ENCODE measurements at places on chromosomes 6 and 20.

- no peak for DNase-seq
Measured at GRCh38 chr20:42191140-42191860, 573.1 kb upstream of the CHD6 start.

GRCh38 chr20:478949-479429, 16.7 kb upstream of the TBC1D20 start:
- DNase-seq, result peak; percentile 53

- DNase-seq, result no peak
Measured at GRCh38 chr20:36306553-36307411, 643 bp downstream of the DLGAP4 start.

DNA sequence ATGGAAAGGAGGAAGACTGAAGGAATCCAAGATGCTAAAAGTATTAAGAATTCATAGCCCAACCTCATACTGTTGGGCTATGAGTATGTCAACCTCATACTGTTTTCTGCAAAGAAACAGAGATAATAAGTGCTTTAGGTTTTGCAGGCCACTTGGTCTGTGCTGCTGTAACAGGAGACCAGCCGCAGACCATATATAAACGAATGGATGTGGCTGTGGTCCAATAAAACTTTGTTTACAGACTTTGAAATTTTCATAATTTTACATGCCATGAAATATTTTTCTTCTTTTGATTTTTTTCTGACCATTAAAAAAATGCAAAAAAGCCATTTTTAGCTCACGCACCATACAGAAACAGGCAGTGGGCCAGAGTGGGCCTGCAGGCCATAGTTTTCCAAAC, 13.7 kb upstream of the THBD start:
- DNase-seq, result no peak

GRCh38 chr6:164010441-164011103, 596.1 kb downstream of the QKI start:
- DNase-seq, result peak; percentile 26

- no peak for DNase-seq
Measured at GRCh38 chr6:3900744-3901336, 51.7 kb downstream of the FAM50B start.

- no peak for DNase-seq
Measured at GRCh38 chr6:110044096-110044495, 66.0 kb downstream of the GPR6 start.

DNA sequence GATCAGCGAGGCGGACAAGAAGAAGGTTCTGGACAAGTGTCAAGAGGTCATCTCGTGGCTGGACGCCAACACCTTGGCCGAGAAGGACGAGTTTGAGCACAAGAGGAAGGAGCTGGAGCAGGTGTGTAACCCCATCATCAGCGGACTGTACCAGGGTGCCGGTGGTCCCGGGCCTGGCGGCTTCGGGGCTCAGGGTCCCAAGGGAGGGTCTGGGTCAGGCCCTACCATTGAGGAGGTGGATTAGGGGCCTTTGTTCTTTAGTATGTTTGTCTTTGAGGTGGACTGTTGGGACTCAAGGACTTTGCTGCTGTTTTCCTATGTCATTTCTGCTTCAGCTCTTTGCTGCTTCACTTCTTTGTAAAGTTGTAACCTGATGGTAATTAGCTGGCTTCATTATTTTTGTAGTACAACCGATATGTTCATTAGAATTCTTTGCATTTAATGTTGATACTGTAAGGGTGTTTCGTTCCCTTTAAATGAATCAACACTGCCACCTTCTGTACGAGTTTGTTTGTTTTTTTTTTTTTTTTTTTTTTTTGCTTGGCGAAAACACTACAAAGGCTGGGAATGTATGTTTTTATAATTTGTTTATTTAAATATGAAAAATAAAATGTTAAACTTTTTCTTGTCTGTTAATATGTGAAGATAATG, 2.2 kb downstream of the HSPA1B start:
- DNase-seq, result peak; percentile 66

DNA sequence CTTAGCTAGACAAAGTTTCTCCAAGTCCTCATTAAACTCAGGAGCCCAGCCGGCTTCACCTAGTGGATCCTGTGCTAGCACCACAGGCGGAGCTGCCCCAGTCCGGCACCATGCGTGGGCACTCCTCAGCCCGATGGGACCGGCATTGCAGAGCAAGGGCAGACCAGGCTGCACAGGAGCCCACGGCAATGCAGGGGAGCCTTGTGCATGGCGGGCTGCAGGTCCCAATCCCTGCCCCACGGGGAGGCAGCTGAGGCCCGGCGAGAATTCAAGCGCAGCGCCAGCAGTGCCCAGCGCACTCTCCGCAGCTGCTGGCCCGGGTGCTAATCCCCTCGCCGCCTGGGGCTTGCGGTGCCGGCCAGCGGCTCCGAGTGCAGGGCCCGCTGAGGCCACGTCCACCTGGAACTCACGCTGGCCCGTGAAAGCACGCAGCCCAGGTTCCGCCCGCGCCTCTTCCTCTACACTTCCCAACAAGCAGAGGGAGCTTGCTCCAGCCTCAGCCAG, 292.3 kb upstream of the EYS start:
- DNase-seq, result no peak

- DNase-seq, result no peak
Measured at GRCh38 chr6:2209226-2209809, 36.1 kb downstream of the GMDS start.

DNA sequence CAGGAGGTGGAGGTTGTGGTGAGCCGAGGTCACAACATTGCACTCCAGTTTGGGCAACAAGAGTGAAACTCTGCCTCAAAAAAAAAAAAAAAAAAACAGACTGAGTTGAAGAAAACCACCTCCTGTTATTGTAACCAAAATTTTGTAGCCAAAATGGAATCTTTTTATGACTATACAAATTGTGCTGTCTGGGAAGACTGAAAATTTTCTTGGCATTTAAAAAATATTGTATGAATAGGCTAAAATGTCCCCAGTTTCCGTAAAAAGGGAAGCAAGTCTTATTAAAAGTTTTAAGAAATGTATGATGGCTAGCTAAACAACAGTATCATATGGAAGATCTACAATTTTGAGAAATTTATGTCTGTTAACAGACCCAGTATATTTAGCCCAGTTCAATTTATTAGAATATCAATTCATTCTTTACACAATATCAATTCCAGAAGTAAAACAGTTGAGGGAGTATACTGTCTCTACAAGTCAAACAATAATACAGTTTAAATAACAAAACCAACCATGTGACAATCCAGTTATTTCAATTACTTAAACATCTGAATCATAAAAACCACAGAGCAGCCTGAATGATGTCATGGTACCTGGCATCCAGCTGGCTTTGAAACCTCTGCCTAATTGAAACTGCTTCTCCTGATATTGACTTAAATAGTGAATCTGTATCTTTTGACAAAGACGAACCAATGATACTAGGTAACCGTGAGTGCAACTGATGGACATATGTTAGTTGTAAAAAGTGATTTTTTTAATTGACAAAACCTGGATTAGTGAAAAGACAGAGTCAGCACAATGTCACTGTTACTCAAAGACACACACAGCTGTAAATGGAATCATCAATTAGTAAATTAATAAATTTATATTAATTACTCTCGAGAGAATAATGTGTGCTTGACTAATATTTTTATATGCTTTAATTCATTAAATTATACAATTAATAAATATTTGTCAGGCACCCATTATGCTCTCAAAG, 166.6 kb upstream of the MARCKS start:
- no peak for DNase-seq

DNA sequence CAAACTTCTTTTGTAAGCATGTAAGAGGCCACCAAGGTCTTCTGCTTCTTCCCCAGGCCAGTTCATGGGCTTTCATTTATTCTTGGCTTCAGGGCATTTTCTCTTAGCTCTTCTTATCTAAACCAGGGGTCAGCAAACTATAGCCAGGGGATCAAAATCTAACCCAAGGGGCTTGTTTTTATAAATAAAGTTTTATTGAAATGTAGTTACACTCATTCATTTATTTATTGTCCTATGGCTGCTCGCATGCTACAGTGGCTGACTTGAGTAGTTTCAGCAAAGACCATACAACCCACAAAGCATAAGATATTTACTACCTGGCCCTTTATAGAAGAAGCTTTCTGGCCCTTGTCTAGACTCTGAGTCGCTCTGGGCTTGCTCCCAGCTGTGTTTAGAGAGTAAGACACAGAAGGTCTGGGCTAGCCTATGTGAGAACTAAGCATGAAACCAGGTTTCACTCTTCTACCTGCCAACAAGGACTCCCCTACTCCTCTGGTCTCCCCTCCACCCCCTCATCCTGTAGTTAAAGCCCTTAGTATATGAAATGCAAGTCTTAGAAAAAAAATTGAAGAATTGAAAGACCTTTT, 43.2 kb downstream of the KHDC1L start:
- DNase-seq, result no peak

- no peak for DNase-seq
Measured at GRCh38 chr6:143128681-143129015, 68.0 kb downstream of the AIG1 start.

DNA sequence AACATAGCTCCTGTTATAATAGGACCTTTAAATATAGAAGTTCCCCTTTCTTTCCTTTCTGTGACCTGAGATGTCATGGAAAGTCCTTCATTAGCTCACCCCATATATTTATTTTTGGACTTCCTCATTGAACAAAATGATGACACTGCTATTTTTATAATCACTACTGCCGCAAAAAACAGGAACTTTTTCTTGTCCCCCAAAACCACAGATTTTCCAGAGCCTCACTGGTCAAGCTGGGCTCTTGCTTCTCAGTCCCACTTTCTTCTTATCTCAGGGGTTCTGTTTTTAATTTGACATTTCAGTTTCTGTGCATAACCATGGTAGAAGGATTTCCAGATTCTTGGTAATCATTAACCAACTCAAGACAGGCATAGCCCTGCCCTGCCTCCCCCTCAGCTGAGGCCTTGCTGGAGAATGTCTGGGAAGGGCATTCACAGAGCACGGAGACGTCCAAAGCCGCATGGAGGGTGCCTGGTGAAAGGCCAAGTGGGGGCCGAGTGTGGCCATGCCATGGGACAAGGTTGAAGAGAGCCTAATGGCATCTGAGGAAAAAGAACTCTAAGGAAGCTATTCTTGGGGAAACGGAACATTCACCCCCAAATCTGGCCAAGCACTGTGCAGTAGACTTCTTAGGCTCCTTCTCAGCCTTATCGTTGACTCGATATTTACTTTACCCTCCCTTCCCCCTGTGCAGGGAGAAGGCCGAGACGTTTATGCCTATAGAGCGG, 73.7 kb downstream of the EDN1 start:
- DNase-seq, result peak; percentile 36

DNA sequence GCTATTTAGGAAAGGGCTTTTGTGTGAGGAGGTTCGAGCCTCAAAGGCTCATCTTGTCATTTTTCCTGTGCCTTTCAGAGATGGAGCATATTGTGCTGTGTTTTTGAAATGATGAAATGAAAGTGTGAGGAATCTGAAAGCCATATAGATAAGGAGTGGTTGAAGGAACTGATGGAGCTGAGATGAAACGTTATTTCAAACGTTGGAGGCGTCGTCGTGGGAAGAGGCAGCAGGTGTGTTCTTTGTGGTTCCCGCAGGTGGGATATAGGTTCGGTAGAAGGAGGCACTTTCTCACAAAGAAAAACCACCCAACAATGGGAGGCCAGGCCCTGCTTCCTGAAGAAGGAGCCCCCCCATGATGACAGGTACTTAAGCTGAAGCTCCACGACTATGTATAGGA, 83.2 kb upstream of the SNAP25 start:
- no peak for DNase-seq

DNA sequence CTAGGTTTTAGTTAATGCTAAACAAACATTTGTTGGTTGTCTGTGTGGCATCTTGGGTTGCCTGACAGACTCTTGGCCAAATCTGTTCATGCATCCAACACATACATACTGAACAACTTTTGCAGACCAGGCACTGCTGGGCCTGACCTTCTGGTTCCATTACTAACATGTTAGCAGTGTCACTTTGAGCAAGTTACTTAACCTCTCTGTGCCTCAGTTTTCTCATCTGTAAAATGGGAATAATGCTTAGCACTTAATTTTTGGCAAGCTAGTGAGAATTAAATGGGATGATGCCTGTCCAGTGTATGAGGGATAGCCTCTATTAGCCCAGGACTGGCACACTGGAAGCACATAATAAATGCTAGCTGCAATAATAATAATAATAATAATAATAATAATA, 169.9 kb downstream of the DHX35 start:
- DNase-seq, result no peak

DNA sequence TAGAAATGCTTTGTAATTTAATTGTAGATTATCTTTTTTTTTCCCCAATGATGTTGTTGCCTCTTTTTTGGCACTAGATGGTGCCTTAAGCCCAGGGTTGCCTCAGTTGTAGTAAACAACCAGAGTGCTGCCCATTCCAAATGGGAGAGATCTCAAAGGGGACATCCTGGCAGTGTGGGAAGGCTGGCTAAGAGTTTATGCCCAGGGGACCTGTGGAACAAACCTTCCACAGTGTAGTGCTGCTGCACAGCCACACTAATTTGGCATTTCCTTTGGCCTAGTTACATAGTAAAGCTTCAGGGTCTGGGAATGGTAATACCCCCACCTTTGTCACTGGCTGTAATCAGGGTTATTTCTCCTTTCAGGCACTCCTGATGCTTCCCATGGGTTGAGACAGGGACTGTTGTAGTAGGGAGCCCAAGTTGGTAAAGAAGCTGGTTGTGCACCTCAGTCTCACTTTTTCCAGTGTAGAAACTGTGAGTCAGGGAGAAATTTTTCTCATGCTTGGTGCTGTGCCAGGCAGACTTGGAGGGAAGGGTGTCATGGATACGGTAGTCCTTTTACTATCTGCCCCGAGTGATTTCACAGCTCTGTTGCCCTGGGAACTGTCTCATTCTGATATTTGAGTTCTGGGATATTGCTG, 177.8 kb upstream of the ECI2 start:
- DNase-seq, result no peak

DNA sequence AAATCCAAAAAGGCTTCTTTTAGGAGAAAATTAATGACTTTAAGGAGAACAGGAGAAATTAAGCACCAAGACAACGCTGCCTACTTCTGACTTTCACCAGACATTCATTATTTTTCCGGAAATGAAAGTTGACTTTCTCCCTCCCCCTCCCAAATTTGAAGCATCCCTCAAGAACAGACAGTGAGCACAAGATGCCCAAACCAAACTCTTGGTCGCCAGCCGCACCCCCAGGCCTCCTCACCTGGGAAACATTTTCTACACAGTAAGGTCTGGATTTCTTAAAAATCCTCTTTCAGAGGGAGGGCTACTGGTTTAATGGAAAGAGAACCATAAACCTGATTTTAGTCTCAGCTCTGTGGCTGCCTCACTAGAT, 2.7 kb downstream of the RIMS4 start:
- DNase-seq, result no peak

GRCh38 chr6:159308198-159308597, 139.0 kb downstream of the FNDC1 start:
- no peak for DNase-seq

DNA sequence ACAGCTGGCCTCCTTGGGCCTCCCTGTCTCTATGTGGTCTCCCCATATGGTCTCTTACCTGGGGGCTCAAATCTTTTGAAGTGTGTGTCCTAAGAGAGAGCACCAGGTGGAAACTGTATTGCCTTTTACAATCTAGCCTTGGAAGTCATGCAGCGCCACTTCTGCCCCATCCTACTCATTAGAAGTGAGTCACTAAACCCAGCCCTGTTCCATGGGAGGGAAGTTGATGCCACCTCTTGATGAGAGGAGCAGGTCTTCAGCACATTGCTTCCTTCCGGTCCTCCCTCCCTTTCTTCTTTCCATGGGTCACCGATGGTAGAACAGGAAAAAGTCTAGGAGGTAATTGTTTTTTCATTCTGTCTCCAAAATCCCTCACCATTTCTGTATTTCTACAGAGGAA, 156.3 kb downstream of the FOXA2 start:
- no peak for DNase-seq

GRCh38 chr20:25173886-25174308, 21.6 kb upstream of the ENTPD6 start:
- DNase-seq, result no peak

All from putamen (tissue), 1 donor.